ENCODE measurements at places on chromosomes 12 and 14.

- DNase-seq: no peak
Measured at GRCh38 chr12:77821699-77822203, 8.9 kb upstream of the NAV3 start.

- DNase-seq: no peak
Measured at GRCh38 chr12:117486840-117487659, 125.6 kb upstream of the NOS1 start.

DNA sequence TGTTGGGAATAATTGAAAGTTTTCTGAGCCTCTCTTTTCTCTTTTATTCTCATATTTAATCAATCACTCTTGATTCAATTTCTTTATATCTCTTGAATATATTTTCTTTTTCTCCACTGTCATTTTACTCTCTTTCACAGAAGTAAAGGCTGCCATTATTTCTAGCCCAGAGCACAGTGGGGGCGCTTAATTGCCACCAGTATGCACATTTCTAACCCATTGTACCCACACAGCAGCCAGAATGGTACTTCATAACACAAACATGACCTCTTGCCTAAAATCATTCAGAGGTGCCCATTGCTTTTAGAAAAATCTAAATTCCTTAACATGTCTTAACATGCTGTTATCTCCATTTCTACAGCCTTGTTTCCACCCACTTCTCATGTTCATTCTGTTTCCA is 190.2 kb upstream of the LMO3 start:
- no peak for DNase-seq

GRCh38 chr12:130919086-130919485 is 34.6 kb upstream of the ADGRD1 start:
- no peak for DNase-seq

- DNase-seq: no peak
Measured at GRCh38 chr14:104980611-104981531, 2.7 kb upstream of the AHNAK2 start.

DNA sequence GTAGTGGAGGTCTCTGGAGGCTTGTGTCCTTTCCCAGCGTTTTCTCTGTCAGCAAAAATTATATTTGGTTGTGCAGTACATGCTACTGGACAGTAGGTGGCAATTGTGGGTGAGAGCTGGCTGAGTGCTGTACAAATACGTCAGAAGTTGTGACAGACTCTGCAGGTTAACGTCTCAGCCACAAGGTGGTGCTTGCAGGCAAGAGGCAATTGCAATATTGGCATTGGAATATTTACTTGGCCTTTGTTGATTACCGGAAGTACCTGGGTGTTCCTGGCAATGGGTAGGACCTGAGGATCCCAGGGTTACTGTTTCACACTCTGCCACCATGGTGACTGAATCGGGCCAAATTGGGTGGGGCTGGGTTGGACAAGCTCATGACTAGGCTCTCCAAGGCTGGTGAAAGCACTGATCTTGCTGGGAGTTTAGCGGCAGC is 333.9 kb upstream of the LMO3 start:
- no peak for DNase-seq

DNA sequence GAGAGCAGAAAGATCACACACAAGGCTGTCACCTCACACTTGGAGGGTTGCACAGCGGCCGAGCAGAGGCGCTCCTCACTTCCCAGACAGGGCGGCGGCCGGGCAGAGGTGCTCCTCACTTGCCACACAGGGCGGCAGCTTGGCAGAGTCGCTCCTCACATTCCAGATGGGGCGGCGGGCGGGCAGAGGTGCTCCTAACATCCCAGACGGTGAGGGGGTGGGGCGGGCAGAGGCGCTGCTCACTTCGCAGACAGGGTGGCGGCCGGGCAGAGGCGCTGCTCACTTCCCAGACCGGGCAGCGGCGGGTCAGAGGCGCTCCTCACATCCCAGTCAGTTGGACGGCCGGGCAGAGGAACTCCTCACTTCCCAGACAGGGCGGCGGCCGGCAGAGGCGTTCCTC is 9.1 kb downstream of the TMBIM4 start:
- DNase-seq: no peak

- DNase-seq: no peak
Measured at GRCh38 chr14:71651228-71651627, 281.0 kb upstream of the RGS6 start.

DNA sequence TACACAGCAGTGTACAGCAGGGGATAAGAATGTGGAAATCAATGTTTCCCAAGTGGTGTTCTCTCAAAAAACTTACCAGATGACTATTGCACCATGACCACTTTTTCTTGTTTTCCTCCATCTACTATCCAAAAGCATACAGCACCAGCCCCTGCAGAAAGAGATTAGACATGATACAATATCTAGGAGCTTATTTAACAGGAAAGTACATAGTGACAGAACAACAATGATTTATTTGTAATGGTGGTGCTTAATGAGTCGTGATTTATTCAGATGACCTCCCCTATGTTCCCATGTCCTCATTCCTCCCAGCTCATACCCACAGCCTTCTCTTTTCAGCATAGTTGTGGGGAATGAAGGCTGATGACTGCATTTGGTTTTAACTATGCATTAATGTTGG is 413.6 kb downstream of the BTG1 start:
- no peak for DNase-seq

DNA sequence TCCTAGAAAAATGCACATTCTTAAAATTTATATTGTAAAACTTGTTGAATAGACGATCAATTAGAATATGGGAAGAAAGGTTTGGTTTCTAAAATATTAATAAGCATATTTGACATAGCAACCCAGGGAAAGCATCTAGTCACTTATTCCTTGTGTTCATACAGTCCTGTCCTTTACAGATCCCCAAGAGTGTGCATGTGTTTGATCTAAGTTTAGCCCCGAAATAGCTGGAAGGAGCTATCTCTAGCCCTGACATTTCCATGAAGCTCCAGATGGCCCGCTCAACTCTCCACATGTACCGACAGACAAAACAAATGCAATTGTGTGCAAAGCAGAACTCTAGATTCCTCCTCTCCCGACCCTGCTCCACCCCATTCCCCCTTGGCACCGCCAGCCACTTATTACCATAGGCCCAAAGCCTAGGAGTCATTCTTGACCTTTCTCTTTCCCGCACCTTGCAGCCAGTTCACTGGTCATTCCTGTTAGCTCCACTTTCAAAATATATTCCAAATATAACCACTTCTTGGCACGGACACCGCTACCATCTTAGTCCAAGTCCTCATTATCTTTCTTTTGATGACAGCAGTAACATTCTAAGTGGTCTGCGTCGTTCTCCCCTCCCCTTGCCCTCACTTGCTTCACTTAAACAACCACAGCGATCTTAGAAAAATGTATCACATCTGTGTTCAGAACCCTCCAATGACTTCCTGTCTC is 45.4 kb upstream of the GZMB start:
- no peak for DNase-seq

All from stimulated activated CD8-positive, alpha-beta memory T cell treated with anti-CD3 and anti-CD28 coated beads, Interleukin-7, amount 100 ng/mL, for 4 hours (primary cell).